ENCODE measurements at places on chromosomes 1 and 21. TPM values are rescaled to one million over a fixed set of nuclear protein-coding genes. Genes with fewer than 3 reads are reported as not detected.
A peak's percentile ranks its signal among the peaks of the same experiment; 100 is the strongest.

Gene SHISAL2A
- total RNA-seq, result not detected

DNA sequence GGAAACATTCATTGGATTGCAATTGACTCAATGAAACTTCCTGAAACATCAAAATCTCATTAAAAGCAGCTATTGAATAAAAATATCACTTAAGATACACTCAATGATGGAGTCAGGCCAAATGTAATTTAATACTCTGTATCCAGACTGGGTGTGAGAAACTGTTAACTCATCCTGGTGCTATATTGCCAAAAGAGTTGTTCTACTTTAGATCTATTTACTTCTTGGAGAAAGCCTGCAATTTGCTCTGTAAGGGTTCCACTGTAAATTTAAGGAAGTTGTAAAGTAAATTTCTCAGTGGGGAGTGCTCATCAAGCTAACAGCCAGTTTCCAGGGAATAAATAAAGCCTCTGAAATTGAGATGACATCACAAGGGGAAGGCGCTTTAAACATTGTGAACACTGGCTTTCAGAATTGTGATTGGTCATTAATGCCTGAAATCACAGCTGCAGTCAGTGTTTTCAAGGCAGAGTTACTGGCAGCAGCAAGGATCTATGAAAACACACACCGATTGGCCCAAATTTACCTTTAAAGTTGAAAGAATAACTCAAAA, 91.4 kb downstream of the OLFM3 start:
- H3K36me3 ChIP-seq, result no peaks in the 10 kb centered on the region
- no peak overlapping the region for H3K27ac ChIP-seq
- peaks cover 3% of the 10 kb centered on the region for H3K27me3 ChIP-seq
- H3K4me1 ChIP-seq, result no peaks in the 10 kb centered on the region

Gene LAMB3
- 5.5 TPM for total RNA-seq

DNA sequence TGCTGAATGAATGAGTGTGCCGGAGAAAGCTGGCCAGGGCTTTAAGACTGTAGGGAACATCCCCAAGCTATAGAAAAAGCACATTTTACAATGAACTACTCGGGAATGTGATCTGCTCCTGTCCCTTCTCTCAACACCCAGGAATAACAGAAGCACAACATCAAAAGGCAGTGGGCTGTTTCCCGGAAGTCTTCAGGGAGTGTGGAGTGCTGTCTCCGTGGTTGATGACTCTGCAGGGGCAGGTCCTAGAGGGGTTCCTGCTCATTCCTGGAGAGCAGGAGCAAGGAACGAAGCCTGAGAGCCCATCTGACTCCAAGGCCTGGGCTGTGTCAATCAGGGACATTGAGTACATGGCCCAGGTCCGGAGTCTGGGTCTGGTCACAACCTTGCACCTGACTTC, 4.9 kb upstream of the IL22RA1 start:
- DNase-seq, result no peak
- H3K4me3 ChIP-seq, result no peak overlapping the region
- no peak overlapping the region for H3K27ac ChIP-seq
- H3K27me3 ChIP-seq, result peaks cover 12% of the 10 kb centered on the region

GRCh38 chr1:19517017-19517416, 31.7 kb upstream of the CAPZB start:
- peaks cover 26% of the 10 kb centered on the region for H3K4me1 ChIP-seq
- no peak overlapping the region for H3K4me3 ChIP-seq
- no peaks in the 10 kb centered on the region for H3K27me3 ChIP-seq

Gene C1orf87
- total RNA-seq, result 0.65 TPM

DNA sequence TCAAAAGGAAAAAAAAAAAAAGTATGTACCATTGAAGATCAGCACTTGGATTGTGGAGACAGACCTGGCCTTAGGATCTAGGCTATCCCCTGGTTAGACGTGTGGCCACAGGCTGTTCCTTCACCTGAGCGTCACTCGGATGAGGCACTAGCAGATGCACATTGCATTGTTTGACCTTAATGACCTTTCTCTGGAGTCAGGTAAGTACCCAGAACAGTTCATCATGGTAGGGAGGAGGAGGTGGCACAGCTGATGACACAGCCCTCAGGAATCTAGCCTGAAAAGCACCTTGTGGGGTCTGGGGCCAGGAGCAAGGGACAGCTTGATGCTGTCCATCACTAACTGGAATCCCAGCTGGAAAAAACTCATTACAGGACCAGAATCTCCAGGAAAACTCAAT, 21.2 kb downstream of the NECAP2 start:
- peak; percentile 12 for DNase-seq
- no peak overlapping the region for H3K4me3 ChIP-seq
- peaks cover 10% of the 10 kb centered on the region for H3K4me1 ChIP-seq
- H3K27me3 ChIP-seq, result no peaks in the 10 kb centered on the region
- H3K36me3 ChIP-seq, result peaks cover 22% of the 10 kb centered on the region

Gene AMY1B
- total RNA-seq, result not detected

GRCh38 chr1:76568573-76569238, 298.6 kb upstream of the ST6GALNAC5 start:
- DNase-seq, result no peak
- no peaks in the 10 kb centered on the region for H3K4me1 ChIP-seq
- H3K4me3 ChIP-seq, result no peak overlapping the region
- no peaks in the 10 kb centered on the region for H3K27me3 ChIP-seq

GRCh38 chr1:12026586-12026985, 7.3 kb downstream of the MIIP start:
- H3K27ac ChIP-seq, result no peak overlapping the region
- no peak for DNase-seq
- H3K27me3 ChIP-seq, result no peaks in the 10 kb centered on the region
- no peaks in the 10 kb centered on the region for H3K4me1 ChIP-seq
- peaks cover 25% of the 10 kb centered on the region for H3K36me3 ChIP-seq

Gene MTMR11
- 15.4 TPM for total RNA-seq

- H3K36me3 ChIP-seq, result no peaks in the 10 kb centered on the region
- H3K4me1 ChIP-seq, result no peaks in the 10 kb centered on the region
- H3K27me3 ChIP-seq, result no peaks in the 10 kb centered on the region
- no peak overlapping the region for H3K27ac ChIP-seq
- no peak overlapping the region for H3K4me3 ChIP-seq
Measured at GRCh38 chr1:226092965-226093364, 30.4 kb downstream of the H3-3A start.

Gene IVL
- not detected for total RNA-seq

GRCh38 chr1:175367896-175368295, 175.3 kb upstream of the KIAA0040 start:
- DNase-seq, result no peak
- H3K4me1 ChIP-seq, result no peaks in the 10 kb centered on the region
- H3K36me3 ChIP-seq, result no peaks in the 10 kb centered on the region
- H3K4me3 ChIP-seq, result no peak overlapping the region
- peaks cover 8% of the 10 kb centered on the region for H3K27me3 ChIP-seq
- H3K27ac ChIP-seq, result no peak overlapping the region

Measured in chondrocyte (in vitro differentiated cells).